ENCODE measurements at places on chromosomes 4 and X. TPM values are rescaled to one million over a fixed set of nuclear protein-coding genes. Genes with fewer than 3 reads are reported as not detected.

Gene PLAC8
- total RNA-seq, result 1.3 TPM

Gene FGD1
- 7.7 TPM for total RNA-seq

Gene CASP6
- total RNA-seq, result 13.6 TPM

Gene NEXMIF
- 0.23 TPM for total RNA-seq

Gene FRMPD3
- total RNA-seq, result 0.15 TPM

All from A549 treated with DMSO at 1 μM for 4 hours (cell line).